ENCODE measurements at places on chromosomes 5 and 9. TPM values are rescaled to one million over a fixed set of nuclear protein-coding genes. Genes with fewer than 3 reads are reported as not detected.

Gene PCDHAC2
- total RNA-seq: 19.6 TPM

Gene SPATA31C1
- total RNA-seq: 5.9 TPM

Gene PPP3R2
- 22.8 TPM for total RNA-seq

Gene HTR4
- total RNA-seq: 0.63 TPM

Gene CLIC3
- 1.8 TPM for total RNA-seq

Gene TEK
- total RNA-seq: 3.2 TPM

Gene RASEF
- total RNA-seq: 10.8 TPM

Gene KIF20A
- 10.4 TPM for total RNA-seq

Gene TMEM215
- 2.2 TPM for total RNA-seq

Gene GGTA1
- 2.2 TPM for total RNA-seq

Gene RORB
- total RNA-seq: 0.87 TPM

Gene HNRNPH1
- total RNA-seq: 636 TPM

DNA sequence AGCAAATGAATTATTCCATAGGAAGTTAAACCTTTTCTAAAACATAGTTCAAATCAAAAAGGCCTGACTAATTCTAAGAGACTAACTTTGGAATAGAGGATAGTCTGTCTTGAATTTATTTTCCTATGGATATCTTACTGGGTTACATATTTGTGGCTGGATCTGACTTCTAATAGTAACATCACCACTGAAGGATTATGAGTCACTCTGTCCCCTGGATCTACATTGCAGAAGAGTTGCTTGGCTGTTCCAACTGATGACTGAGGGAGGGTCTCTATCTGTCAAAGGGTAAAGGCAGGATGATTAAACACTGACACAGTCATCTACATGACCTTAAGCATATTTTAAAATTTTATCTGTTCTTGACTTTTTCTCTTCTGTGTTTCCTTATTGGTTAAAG lies 119.6 kb upstream of the FST start:
- DNase-seq: no peak

GRCh38 chr5:68872088-68872839 lies 221.6 kb upstream of the SLC30A5 start:
- no peak for DNase-seq

DNA sequence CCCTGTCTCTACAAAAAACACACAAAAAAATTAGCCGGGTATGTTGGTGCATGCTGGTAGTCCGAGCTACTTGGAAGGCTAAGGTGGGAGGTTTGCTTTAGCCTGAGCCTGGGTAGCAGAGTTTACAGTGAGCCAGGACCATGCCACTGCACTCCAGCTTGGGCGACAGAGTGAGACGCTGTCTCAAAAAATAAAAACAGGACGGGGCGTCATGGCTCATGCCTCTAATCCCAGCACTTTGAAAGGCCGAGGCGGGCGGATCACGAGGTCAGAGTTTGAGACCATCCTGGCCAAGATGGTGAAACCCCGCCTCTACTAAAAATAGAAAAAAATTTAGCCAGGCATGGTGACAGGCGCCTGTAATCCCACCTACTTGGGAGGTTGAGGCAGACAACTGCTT lies 40.3 kb downstream of the UBE2D2 start:
- DNase-seq: no peak

DNA sequence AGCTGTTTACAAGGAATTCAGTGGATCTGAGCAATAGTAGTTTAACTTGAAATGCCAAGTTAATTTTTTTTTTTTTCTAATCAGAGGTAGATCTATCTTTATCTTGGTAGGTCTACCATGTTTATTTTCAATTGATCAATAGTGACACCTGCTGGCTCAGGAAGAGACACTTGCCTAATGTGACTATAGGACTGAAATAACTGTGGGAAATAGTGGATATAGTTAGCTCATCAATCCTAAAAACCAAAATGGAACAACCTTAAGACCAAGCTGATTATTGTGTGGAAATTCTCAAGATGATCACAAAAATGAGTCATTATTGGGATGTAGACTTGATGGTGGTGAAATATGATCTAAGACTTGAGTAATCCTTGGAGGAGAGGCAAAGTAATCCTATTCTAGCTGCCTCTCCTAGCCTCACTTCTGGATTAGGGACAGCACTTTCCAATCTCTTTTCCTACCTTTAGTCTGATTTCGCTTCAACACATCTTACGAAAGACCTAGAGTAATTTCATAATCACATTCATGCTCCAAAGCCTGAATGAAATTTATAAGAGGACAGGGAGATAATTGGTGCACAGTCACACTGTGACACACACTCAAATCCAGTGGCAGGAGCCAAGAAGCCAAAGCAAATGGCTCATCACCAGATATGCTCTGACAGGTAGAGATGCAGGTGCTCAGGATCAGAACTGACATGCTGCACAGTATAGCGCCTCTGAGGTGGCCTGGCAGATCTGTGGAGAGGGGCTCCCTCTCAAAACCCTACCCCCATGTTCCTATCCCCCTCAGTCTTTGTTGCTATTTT lies 156.3 kb downstream of the HMHB1 start:
- DNase-seq: no peak

GRCh38 chr5:172178301-172178987 lies 9.6 kb downstream of the STK10 start:
- DNase-seq: no peak

DNA sequence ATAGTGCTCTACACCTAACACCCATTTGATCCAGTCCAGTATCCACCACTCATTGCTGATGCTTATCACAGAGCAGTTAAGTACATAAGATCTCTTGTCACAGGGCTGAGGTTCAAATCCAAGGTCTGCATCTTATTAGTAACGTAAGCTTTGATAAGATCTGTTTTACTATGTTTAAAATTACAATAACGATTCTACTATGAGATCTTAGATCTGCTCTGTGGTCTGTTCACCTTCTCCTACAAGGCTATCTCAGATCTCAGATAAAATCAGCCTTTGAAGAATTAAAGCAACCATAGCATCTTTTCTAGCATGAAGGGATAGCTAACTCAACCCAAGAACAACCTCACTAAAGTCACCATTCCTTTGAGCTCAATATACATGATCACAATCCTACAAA lies 431.0 kb upstream of the RORB start:
- DNase-seq: no peak

GRCh38 chr9:96453625-96454024 lies 3.7 kb downstream of the HABP4 start:
- DNase-seq: peak; percentile 49

DNA sequence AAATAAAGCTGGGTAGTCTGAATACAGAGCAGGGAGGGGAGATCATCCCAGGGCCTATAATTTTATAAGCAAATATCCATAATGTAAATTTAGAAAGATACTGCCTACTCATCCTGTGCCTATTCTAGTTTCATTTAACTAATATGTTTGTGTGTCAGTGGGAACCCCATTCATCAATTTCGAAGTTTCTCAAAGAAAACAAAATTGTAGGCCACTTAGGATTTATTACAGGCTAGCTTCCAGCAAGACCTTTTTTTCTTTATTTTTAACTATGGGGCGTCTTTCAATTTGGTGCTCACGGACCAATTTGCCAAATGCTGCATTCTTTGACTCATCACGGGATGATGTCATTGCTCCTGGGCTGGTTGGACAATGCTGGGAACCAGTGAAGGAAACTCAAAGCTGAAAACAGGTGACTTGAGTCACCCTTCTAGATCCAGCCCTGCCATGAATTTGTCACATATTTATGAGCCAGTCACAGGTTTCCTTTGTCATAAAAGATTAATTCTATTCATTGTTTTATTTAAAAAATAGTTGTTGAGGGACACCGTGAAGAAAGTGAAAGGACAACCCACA lies 13.4 kb downstream of the PCSK5 start:
- DNase-seq: no peak

GRCh38 chr5:175819090-175819425 lies 52.3 kb upstream of the CPLX2 start:
- DNase-seq: no peak

DNA sequence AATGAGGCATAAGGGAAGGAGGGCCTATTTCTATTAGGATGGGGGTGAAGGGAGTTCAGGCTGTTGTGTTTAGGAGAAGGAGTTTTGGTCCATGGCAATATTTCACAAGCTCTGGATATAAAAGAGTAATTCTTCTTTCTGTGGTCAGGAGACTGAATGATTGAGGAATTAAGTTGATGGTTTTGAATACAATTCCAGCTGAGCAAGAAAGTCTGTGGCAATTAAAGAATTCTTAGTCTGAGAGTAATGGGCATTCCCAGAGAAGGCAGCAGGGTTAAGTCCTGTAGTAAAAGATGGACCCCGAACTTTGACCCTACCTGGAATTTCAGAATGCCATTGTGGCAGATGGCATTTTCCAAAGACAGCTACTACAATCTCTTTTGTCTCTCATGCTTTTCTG lies 202.6 kb downstream of the TLE4 start:
- no peak for DNase-seq

GRCh38 chr5:137370096-137371071 lies 128.7 kb downstream of the SPOCK1 start:
- no peak for DNase-seq

- no peak for DNase-seq
Measured at GRCh38 chr5:97528941-97529340, 345.9 kb upstream of the RIOK2 start.

DNA sequence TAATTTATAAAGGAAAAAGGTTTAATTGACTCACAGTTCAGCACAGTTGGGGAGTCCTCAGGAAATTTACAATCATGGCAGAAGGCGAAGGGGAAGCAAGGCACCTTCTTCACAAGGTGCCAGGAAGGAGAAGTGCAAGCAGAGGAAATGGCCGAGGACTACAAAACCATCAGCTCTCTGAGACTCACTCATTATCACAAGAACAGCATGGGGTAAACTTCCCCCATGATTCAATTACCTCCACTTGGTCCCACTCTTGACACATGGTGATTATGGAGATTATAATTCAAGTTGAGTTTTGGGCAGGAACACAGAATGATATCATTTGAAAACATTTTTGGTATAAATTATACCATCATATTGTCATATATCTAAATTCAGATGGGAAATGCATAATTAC lies 934.7 kb downstream of the CDH12 start:
- no peak for DNase-seq

- DNase-seq: peak; percentile 54
Measured at GRCh38 chr9:129038109-129038852, 1.9 kb downstream of the MIGA2 start.

DNA sequence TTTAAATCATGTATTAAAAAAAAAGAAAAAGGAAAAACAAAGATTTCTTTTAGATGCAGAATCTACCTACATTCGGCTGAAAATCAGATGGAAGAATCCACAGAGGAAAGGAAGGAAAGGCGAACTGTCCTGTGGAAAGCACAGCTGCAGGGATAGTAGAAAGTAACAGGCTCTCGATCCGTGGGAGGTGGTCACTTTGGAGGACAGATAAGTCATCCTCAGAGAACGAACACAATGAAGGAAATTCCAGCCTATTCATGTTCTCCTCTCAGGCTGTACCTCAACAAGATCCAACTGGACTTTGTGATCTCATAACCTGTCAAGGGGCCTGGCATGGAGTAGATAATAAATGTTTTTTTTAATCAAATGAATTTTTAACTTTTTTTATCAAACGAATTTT lies 72.8 kb downstream of the NR6A1 start:
- DNase-seq: peak; percentile 65

DNA sequence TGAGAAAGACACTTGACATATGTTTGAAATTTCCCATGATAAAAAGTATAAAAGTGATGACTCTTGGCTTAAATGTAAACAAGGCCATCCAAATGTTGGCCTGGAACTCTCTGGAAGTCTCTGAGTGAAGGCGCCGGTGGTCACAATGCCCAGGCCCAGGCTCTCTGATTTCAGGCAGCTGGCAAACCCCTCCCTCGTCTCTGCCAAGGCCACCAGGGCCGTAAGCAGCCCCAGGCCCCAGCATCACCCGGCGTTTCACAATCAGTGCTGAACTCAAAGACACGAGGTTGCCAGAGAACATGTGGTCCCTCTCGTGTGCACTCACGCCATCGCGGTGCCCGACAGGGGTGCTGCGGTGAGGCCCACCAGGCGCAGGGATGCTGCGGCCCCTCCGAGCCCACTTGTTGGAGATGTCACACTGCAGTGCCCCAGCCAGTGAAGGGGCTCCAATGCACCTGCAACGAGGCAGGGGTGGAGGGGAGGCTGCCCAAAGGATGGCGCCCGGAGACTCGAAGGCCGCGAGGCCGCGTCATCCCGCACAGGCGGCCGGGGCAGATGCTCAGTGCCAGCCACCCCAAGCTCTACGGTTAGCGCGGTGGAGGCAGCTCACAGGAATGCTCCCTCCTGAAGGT lies 15.0 kb downstream of the LPCAT1 start:
- DNase-seq: no peak

GRCh38 chr9:113901221-113901688 lies 25.1 kb downstream of the ZNF618 start:
- no peak for DNase-seq

DNA sequence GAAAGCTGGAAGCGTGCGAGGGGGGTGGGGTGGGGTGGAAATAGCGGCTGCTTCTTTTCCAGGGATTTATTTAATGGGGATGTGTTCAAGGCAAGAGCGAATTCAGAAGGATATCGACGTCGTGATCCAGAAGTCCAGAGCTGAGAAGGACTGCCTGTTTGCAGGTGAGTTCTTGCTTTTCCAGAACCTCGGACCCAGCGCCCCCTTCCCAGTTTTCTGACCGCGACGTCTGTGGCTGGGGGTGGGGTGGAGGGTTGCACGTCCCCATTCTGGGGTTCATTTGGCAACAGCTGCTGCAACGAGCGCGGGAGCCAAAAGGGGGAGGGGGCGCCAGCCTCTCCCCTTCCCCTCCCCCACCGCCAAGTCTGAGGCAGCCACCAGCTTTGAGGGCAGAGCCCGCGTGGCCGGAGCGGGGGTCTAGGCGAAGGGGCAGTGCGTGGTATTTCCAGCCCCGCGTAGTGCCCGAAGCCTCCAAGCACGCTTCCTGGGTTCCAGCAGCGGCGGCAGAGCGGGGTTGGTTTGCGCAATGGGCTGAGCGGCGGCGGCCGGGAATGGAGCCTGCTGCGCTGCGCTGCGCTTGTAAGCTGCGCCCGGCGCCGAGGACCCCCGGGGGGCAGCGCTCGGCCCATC lies 701 bp downstream of the PARP8 start:
- peak; percentile 63 for DNase-seq

DNA sequence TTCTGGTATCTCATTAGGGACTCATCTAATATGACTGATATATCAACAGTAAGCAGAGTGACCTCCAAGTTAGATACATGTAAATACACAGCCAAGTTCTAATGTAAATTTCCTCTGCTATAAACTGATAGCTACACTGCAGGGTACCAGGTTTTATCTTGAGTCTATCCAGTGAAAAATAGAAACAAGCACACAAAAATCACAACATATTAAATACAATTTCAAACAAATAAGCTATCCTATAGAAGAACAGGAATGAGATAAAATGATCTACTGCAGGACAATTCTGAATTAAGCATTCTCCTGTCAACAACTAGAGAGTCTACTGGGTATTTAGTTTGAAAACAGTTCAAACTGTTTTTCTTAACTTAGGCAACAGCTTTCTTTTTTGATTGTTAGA lies 42.7 kb downstream of the NR3C1 start:
- no peak for DNase-seq
